ENCODE measurements at places on chromosomes 1 and 21. TPM values are rescaled to one million over a fixed set of nuclear protein-coding genes. Genes with fewer than 3 reads are reported as not detected.

The IKBKE gene
- total RNA-seq: 7.5 TPM

The C8B gene
- not detected for total RNA-seq

The KCNT2 gene
- total RNA-seq: 8.2 TPM

The FCGR2B gene
- not detected for total RNA-seq

The OPTC gene
- total RNA-seq: not detected

The KRTAP11-1 gene
- not detected for total RNA-seq
